ENCODE measurements at places on chromosomes 13 and 19.

DNA sequence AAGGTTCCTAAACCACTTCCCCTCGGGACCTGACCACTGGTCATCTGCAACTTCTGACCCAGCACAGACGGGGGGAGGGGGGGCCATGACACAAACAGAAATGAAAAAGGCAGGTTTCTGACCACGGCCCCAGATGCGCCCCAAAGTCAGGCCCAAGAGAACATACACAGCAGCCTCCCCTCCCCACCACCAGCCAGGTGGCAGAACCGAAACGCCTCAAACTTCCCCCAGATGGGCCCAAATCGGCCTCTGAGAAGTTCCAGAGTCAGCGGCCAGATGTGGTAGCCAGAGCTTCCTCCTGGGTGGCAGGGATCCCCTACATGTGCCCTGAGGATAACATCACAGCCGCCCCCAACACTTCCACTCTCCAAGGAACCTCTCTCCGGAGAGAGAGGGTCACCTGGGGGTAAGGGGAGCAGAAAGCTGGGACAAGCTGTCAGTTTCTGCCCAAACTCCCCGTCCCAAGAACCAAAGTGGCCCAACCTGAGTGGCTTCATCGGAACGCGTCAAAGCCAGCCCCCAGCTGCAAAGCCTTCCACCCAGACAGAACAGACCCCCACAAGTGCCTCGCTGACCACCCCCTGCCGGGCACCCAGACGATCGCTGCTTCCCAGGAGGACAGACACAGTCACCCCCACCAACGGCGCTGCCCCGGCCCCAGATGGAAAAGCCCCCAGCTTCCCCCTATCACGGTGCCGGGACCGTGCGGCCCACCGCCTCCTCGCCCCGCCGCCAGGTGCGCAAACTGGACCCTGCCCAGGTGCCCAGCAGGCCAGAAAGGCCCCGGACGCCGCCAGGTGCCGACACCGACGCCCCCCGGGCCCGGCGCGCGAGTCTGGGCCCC is 800 bp downstream of the ELL start:
- no peak for DNase-seq

- DNase-seq, result no peak
Measured at GRCh38 chr13:111573801-111574200, 253.4 kb downstream of the TEX29 start.

GRCh38 chr19:23770672-23771250 is 12.1 kb upstream of the ZNF681 start:
- DNase-seq, result no peak

DNA sequence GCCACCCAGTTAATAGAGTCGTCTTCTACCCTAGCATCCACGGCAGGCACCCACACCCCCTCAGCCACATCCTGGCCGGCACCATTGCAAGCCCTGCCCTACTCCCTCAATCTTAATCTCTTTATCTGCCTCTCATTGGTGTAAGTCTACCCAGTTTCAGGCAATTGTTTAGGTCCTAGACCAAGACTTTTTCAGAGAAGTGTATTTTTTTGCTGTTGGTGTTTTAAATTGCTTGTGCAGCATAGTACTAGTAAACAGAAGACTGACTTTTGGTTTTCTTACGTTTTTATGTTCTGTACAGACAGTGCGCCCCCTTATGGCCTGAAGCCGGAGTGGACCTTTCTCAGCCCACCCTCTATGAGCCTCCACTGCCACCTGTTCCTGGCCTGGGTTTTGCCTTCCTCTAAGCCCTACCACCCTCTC is 2.3 kb upstream of the LCP1 start:
- DNase-seq, result no peak

GRCh38 chr13:51551416-51551815 is 32.8 kb upstream of the WDFY2 start:
- DNase-seq, result no peak

- DNase-seq, result no peak
Measured at GRCh38 chr13:20702530-20702914, 977 bp upstream of the IL17D start.

- no peak for DNase-seq
Measured at GRCh38 chr19:4988770-4989251, 19.9 kb downstream of the KDM4B start.

- no peak for DNase-seq
Measured at GRCh38 chr13:44116562-44117332, 237.0 kb downstream of the LACC1 start.

DNA sequence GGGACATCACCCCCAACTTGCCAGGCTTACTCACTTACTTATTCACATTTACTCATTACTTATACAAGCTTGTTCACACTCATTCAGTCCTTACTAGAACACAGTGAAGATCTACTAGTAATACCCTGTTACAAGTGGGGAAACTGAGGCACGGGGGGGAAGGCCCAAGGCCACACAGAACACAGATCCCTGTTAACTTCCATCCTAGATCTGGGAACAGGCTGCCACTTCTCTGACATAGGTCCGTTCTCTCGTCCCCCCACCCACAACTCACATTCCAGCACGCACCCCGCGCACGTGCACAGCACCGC is 1.5 kb upstream of the NRTN start:
- no peak for DNase-seq

DNA sequence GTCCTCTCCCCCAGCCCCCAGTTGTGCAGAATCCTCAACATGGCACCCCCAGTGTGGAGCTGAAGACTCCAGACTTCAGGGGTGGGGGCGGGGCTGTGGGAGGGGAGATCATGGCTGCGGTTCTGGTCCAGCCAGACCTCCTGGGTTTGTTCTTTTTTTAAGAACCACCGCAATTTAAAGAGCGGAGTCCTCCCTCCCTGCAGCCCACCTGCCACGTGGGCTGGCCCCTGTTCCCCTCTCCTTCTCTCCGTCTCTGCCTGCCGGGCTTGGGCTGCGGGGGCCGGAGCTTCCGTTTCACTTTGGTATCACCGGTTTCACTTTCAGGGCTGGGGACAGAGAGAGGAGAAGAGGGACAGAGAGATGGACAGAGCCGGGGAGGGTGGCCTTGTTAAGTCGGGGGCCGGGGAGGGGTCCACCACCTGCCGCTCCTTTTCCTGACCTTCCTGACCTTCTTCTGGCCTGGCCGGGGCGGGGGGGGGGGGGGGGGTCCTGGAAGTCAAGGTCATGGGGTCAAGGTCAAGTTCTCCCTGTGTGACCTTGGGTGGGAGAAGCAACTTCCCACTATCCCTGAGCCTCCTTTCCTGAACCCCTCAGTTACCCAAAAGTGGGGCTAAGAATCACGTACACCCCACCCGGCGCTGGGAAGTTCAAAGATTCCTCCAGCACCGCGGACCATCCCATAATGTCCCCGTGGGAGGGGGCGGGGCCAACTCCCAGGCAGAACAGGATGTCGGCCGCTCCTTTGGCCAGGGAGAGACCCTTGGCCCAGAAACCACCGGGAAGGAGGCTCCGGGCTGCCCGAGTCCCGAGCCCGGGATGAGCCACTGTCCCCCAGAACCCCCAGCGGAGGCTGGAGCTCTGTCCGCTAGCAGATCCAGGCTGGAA is 11.3 kb upstream of the ZBTB7A start:
- DNase-seq, result no peak

- DNase-seq, result peak; percentile 59
Measured at GRCh38 chr19:10587022-10587838, at the start of gene AP1M2. AP1M2 (minus strand) TSS chr19:10587312; CDS start chr19:10587231, 81 bp downstream.

DNA sequence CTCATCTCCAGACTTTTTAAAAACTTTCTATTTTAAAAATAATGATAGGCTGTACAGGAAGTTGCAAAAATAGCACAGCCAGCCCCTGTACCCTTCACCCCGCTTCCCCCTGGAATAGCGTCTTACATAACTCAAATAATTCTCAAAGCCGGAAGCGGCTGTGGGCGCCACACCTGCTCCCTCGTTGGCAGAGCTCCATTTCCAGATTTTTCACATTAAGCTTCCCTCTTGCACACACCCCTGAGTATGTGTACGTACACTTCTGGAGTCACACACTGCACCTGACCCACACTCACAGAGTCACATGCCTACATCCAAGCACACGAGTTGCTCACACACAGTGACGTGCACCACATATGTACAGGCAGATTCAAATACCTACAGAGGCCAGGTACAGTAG is 24.9 kb upstream of the DPP9 start:
- DNase-seq, result peak; percentile 70

GRCh38 chr19:50556282-50557008 is 11.8 kb downstream of the LRRC4B start:
- peak; percentile 69 for DNase-seq

- peak; percentile 81 for DNase-seq
Measured at GRCh38 chr19:11482384-11483050, 1.7 kb upstream of the ELAVL3 start.

GRCh38 chr13:87331178-87331577 is 340.0 kb upstream of the SLITRK5 start:
- no peak for DNase-seq

DNA sequence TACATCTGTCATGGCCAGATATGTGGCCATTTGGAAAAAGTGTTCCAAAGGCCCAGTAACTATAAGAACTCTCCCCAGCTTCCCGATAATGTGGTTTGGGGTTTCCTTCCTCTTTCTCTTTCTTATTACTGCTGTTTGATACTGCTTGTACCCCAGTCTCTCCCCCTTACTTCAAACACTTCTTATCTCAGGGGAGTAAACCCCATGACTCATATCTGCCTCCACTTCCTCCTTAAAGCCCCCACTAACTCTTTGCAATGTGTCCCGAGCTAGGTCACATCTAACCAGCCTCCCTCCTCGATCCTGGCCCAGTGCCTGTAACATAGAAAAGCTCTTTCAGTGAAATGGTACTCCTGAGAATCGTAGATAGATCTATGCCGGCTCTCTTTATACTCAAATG is 82.4 kb upstream of the STARD13 start:
- DNase-seq, result no peak

DNA sequence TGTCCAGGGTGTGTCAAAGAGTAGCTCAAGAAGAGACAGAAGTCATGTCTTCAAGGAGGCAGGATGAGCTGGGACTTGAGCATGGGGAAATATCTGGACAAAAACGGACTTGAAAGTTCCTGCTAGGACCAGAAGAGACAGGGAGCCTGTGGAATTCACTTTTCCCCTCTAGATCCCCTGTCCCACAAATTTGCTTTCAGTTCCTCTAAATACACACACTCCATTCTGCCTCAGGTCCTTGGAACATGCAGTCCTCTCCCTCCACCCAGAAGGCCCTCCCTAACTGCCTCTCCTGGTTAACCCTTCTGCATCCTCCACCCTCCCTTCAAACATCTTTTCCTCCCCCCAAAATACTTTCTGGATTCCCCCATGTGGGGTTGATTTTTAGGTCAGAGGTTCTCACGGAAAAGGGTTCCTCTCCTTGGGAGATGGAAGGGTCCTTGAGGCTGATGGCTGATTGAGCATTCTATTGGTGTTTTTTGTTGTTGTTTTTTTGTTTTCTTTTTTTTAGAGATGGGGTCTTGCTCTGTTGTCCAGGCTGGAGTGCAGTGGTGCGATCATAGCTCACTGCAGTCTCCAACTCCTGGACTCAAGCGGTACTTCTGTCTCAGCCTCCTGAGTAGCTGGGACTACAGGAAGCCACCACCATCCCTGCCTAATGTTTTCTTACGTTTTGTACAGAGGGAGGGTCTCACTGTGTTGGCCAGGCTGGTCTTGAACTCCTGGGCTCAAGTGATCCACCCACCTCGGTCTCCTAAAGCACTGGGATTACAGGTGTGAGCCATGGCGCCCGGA is 6.9 kb upstream of the RETN start:
- no peak for DNase-seq

DNA sequence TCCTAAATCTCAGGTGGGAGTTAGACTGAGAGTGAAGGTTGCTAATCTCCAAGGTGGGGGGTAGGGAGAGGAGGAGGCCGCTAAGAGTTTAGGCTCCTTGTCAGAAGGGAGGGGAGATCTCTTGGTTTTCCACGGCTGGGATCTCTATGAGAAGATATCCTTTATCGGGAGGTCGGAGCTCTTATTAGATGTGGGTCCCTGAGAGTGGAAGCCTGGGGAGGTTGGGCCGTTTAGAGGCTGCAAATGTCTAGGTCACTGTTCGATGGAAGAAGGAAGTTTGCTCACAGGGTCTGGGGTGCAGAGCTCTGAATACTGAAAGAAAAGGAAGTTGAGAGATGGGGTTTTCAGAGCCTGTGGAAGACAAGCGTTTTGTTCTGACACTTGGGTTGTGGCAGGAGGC is 3.8 kb downstream of the MYADM start:
- DNase-seq, result no peak

DNA sequence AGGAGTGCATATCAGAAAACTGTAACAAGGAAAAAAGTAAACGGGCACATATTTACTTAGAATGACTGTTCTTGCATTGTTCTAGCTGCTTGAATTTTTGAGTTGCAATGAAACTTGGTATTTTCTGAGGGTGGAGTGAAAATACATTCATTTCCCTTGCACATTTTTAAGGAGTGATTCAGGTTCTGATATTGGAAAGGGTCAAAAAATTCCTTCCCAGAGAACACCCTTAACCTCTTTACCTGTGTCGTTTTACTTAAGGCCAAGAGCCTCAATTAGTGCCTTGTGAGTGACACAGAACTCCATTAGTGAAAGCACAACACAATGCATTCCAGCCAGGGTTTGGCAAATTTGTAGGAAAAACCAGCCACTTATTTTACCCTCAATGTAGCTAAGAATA is 2.3 kb downstream of the ITGBL1 start:
- no peak for DNase-seq

DNA sequence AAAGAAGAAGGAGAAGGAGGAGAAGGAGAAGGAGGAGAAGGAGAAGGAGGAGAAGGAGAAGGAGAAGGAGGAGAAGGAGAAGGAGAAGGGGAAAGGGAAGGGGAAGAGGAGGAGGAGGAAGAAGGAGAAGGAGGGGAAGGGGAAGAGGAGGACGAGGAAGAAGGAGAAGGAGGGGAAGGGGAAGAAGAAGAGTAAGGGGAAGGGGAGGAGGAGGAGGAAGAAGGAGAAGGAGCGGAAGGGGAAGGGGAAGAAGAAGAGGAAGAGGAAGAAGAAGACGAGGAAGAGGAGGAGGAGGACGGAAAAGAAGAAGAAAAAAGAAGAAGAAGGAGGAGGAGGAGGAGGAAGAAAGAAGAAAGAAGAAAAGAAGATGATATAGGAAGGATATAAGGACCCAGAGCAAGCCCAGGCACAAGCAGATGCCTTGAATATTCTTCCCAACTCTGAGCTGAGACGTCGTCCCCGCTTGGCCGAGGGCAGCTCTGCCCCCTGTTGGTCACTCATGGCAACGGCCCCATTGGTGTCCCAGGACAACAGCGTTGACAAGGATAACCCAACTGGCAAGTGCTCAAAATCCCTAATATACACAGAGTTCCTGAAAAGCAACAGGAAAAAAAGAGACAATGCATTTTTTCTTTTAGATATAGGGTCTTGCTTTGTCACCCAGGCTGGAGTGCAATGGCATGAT is 30.6 kb upstream of the IGSF23 start:
- DNase-seq, result no peak

DNA sequence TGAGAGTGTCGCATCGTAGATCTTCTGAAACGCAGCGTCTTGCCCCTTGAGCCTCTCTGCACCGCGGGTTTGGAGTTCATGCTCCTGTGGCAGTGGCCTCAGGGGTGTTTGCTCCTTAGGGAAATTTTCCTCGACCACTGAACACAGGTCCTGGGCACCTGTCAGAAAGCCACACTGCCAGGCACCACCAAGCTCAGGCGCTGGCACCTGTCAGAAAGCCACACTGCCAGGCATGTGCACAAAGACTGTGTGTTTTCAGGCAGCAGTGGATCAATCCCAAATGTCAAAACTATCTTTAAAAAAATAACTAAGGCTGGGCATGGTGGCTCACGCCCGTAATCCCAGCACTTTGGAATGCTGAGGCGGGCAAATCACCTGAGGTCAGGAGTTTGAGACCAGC is 87.1 kb downstream of the ATP11A start:
- DNase-seq, result no peak

GRCh38 chr19:47023448-47023794 is 3.8 kb downstream of the NPAS1 start:
- DNase-seq, result no peak

Data from NCI-H2171 (cell line).